ENCODE measurements at places on chromosomes 4 and X.

- no peak for DNase-seq
Measured at GRCh38 chr4:64781737-64782326, 372.6 kb upstream of the TECRL start.

GRCh38 chrX:23066588-23067281 is 67.0 kb downstream of the DDX53 start:
- no peak for DNase-seq

- no peak for DNase-seq
Measured at GRCh38 chr4:25779021-25779420, 83.8 kb downstream of the SEL1L3 start.

DNA sequence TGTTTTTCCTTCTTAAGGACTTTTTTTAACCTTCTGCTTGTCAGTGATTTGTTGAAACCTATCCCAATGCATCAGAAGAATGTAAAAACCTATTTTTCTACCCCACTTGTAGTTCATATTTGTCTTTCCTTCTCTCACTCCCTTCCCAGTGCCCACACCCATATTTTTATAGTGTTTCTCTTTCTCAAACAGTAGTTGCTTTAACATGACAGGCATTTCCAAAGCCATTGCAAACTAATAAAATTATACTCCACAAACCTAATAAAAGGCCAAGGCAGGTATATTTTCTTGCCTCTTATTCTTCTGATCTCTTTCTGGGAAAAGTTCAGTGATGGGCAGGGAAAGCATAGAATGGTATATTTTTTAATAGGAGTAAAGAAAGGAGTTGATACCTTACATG is 35.7 kb upstream of the FHDC1 start:
- DNase-seq, result no peak

GRCh38 chr4:115607311-115607710 is 493.9 kb upstream of the NDST4 start:
- DNase-seq, result no peak

DNA sequence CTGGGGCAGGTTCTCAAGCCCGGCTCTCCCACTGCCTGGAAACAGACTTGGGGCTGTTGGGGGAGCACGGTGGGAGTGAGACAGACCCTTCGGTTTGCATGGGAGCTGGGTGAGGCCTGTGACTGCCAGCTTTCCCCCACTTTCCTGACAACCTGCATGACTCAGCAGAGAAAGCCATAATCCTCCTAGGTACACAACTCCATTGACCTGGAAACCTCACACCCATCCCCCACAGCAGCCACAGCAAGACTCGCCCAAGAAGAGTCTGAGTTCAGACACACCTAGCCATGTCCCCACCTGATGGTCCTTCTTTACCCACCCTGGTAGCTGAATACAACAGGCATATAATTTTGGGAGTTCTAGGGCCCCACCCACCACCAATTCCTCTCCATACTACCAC is 57.6 kb upstream of the UBQLN2 start:
- no peak for DNase-seq

DNA sequence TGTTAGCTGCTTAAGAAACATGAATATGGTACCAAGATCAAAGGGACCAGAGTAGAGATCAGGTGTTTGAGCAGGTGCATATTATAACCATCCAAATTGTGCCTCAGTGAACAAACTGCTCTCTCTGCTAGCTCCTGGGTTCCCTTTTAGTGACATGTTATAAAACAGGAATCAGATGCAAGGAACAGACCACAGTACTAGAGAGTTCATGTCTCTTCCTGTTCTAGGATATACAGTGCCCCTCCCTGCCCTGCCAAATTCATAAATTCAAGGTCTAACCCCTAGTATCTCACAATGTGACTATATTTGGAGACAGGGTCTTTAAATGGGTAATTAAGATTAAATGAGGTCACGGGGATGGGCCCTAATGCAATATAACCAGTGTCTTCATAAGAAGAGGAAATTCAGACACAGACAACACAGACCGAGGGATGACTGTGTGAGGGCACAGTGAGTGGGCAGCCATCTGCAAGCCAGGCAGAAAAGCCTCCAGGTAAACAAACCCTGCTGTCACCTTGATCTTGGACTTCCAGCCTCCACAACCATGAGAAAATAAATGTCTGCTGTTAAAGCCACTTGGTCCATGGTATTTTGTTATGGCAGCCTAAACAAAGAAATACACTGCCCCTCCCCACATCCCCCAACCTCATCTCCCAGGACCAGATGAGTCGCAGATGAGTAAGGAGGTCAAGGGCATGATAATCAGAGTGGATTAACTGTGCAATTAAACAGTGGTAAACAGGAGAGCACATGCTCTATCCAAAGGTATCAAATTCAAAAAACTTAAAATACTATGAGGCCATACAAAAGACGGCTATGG is 82.5 kb downstream of the RBM47 start:
- DNase-seq, result no peak
